ENCODE measurements at places on chromosomes 5 and 9. TPM values are rescaled to one million over a fixed set of nuclear protein-coding genes. Genes with fewer than 3 reads are reported as not detected.

Gene RETREG1
- 4.9 TPM for total RNA-seq

Gene CTXN3
- total RNA-seq, result not detected

Gene DRD1
- total RNA-seq, result not detected

Gene IQGAP2
- 0.93 TPM for total RNA-seq

Gene FYB1
- 0.32 TPM for total RNA-seq

Gene KCTD16
- 0.20 TPM for total RNA-seq

Gene SPINK4
- total RNA-seq, result not detected

Gene ABLIM3
- total RNA-seq, result 206 TPM

Gene LRRTM2
- total RNA-seq, result not detected

Gene PTGES2
- total RNA-seq, result 114 TPM

Gene MTMR12
- total RNA-seq, result 24.4 TPM

Gene LCN9
- not detected for total RNA-seq

Gene CCDC183
- total RNA-seq, result 0.26 TPM

Gene P4HA2
- 91.1 TPM for total RNA-seq

Gene HTR1A
- total RNA-seq, result not detected

Gene CARTPT
- total RNA-seq, result not detected

Gene NPR3
- 1.1 TPM for total RNA-seq

Gene RAB3C
- total RNA-seq, result not detected

Gene TUSC1
- 10.3 TPM for total RNA-seq

Gene ADAMTSL2
- total RNA-seq, result not detected

Gene KIAA0825
- total RNA-seq, result 2.5 TPM

Gene CER1
- not detected for total RNA-seq

Gene ELOVL7
- total RNA-seq, result 10.3 TPM

Gene EXOSC2
- 57.7 TPM for total RNA-seq

Gene TIMD4
- total RNA-seq, result not detected

Gene CCL28
- 2.2 TPM for total RNA-seq

Gene SLC1A3
- 9.6 TPM for total RNA-seq

Gene MORN5
- not detected for total RNA-seq

Gene BTNL8
- not detected for total RNA-seq

Gene NUTM2F
- total RNA-seq, result not detected

Gene TAF11L9
- not detected for total RNA-seq

Gene PCDHB8
- not detected for total RNA-seq

Gene SELENOP
- total RNA-seq, result 5.8 TPM

Gene HAVCR2
- 0.17 TPM for total RNA-seq

Gene BASP1
- 84.5 TPM for total RNA-seq

Gene CCL21
- total RNA-seq, result not detected

Gene RFK
- total RNA-seq, result 27.0 TPM

Gene PAPPA
- total RNA-seq, result 7.0 TPM

Gene KIF4B
- total RNA-seq, result not detected

Gene KIF27
- total RNA-seq, result 10.0 TPM

Gene GLRA1
- not detected for total RNA-seq

Gene ENTREP1
- 0.35 TPM for total RNA-seq

Gene SPINK7
- total RNA-seq, result not detected

Gene KDM3B
- total RNA-seq, result 59.0 TPM

Gene NDUFA8
- 52.5 TPM for total RNA-seq

Gene IFNK
- not detected for total RNA-seq

Gene AIF1L
- total RNA-seq, result 4.1 TPM

Gene FBP2
- total RNA-seq, result not detected

Gene BRD8
- 108 TPM for total RNA-seq

Gene TRIM36
- 4.9 TPM for total RNA-seq

Gene SERF1A
- total RNA-seq, result 0.93 TPM
